ENCODE measurements at places on chromosomes 5 and 9.

DNA sequence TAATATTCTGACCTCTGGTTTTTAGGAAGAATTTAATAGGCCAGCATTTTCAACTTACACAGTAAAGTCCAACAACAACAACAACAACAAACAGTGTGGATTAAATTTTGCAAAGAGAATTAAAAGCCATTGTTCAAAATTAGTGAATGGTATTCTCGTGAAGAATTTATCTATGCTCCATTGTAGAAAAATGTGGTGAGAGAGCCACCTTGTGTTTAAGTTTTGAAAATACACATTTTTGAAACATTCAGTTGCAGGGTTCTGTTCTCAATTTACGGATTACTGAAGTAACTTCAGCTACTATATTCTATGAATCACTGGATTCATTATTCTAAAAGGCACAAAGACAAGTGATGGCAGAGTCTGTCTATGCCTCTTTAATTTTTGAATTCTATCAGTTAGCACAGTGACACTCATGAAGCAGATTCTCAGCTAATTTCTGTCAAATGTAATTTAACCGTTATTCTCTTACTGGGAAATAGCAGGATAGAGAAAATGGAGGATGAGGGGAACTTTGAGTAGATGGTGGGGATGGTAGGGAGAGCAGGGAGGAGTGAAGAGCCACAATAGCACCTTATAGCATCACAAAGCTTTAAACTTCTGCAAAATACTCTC lies 11.0 kb downstream of the CCDC152 start:
- DNase-seq, result peak; percentile 27

- no peak for DNase-seq
Observed at GRCh38 chr5:56154732-56155484, 78.2 kb downstream of the ANKRD55 start.

DNA sequence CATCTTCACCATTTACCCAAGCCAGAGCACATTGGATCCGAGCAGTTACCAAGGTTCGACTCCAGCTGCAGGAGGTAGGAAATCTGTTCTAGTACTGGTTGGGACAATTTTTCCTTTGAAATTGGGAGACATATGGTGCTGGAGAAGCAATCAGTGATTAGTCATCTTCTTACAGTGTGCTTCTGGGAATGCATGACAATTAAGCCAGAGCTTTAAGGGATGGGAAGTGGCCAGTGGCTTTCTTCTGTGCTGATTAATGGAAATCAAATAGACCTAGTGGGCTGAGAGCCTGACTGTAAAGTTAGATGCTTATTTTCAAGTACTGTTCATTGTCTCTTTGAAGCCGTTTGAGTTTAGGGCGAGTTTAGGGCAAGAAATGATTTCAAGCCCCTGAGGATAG lies 152.1 kb downstream of the UNC13B start:
- no peak for DNase-seq

GRCh38 chr5:66704790-66705425 lies 108.7 kb downstream of the MAST4 start:
- DNase-seq, result no peak

DNA sequence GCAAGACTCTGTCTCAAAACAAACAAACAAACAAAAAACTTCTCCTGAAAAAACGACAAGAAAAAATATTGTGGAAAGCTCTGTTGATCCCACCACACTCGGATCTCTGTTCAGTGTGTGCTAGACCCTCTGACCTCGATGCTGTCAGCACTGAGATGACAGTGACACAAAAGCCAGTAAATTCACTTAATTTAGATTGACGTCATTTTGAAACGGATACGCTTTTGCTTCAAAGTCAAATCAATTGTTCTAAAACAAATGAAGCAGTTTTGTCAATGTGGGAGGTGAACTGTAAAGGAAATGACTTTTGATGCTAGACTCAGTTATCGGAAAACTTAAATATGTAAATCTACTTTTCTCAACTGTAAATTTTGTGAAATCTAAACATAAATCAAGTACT lies 26.6 kb downstream of the CCT5 start:
- no peak for DNase-seq

GRCh38 chr5:39413771-39414170 lies 11.0 kb downstream of the DAB2 start:
- DNase-seq, result no peak

DNA sequence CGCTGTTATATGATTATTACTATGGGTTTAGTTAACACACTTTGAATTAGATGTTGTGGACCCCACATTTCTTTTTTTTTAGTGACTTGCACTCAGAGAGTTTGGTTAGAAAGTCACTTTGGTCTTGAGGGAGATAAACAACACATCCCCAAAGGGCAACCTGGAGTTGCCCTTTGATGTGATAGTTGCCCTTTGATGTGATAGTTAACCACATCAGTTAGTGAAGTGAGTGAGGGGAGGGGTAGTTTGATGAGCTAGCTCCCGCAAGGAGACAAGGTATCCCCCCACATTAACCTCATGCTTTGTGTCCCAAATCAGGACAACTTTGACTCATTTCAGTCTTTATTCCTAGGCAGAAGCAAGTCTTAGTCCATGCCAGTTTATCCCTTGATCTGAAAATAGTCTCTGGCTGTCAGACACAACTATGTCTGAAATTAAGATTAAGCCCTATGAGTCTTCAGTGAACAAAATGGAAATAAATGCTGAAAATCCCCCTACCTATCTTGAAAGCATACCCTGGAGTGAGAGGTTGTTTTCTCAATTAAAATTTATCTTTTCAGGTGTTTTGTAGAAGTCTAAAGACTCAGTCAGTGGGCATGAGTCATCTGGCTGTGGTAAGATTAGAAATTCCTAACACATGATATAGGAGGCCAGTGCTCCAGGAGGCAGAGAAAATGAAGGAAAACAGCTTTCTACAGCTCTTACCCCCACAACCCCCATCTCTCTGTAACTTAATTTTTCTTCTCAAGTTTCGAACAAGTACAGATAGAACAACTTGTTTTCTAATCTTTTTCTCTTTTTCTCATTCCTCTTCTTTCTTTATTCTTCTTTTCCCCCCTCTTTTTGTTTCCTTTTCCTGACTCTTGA lies 208.9 kb upstream of the DMRTA1 start:
- DNase-seq, result no peak

DNA sequence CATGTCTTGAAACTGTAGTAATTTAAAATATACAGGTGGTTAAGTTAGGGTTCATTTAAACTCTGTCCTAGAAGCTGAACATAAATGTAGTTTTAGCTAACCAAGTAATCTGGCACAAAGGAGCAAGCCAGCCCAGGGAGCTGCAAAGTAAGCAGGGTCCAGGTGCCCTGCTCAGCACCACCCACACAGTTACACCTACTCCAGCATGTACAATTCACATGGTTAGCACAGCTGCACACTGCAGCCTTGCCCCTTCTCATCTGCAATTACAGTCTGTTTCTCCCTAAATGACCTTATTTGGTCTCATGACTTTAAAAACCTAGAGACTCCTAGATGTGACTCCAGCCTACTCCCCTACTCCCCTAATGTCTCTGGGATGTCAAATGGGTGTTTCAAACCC lies 128.4 kb downstream of the EPB41L4A start:
- no peak for DNase-seq

- DNase-seq, result no peak
Observed at GRCh38 chr5:121853850-121854249, 2.2 kb downstream of the FTMT start.

GRCh38 chr9:112866662-112867274 lies 23.9 kb downstream of the SLC46A2 start:
- no peak for DNase-seq

DNA sequence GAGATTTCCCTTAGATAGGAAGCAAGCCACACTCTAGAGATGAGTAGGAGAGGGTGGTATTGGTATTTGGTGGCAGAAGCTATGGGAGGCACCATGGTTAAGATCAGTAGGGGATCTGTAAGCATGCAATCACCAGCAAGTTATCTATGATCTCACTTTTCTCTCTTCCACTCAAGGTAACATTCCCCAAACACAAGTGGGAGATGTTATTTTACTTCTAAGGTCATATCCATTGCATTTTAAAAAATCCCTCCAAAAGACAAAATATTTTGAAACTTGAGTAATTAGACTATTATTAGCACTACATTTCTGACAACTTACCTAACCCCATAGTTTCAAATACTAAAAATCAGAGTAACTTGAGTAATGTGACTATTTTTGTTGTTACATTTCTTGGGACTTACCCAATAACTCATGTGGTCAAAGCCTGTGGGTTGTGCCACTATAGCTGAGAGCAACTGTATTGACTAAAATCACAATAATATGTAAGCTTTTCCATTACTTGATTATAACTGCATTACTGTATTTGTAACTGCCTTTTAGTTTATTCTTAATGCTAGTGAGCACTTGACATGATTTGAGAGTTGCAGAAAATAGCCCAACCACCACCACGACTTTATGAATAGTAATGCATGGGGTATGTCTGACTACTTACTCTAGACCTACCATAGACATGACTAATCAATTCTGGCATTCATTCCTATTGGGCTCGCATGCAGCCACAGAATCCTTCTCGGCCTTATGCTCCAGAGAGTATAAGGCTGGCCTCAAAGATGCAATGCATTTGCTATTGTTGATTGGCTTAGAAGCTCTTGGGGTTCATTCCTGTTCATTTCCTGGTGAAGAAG lies 264.7 kb downstream of the TRIM32 start:
- no peak for DNase-seq

GRCh38 chr5:162721125-162721524 lies 653.6 kb downstream of the GABRG2 start:
- DNase-seq, result no peak

- DNase-seq, result no peak
Observed at GRCh38 chr9:137325124-137325523, 23.1 kb upstream of the NRARP start.

GRCh38 chr5:10756549-10756948 lies 4.5 kb downstream of the DAP start:
- no peak for DNase-seq

- no peak for DNase-seq
Observed at GRCh38 chr5:66558560-66558959, 37.6 kb upstream of the MAST4 start.

DNA sequence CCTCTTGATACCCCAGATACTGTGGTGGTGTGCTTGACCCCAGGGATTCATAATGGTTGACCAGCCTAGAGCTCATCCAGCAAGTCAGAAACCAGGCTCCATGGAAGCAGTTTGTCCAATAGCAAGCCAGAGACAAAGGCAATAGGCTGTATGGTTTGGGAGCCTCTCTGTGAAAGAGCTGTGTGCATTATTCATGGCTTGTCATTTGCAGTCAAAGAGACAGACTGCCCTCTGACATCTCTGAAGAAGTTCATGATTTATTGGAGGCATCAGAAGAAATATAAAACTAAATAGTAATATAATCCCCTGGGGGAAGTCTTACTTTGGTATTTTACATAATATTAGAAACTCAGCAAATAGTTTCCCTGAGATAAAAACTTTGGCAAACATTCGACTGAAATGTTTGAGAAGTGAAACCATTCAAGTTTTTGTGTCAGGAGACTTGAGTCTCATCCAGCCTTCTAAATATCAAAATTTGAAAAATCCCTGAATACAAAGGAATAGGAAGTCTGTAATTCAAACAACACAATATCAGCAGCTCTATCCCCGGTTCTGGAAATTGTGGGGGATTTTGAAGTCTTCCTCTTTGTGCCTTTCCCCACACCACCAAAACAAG lies 250.3 kb downstream of the ZSWIM6 start:
- DNase-seq, result no peak

GRCh38 chr5:180898621-180899246 lies at the start of gene BTNL8:
BTNL8 (plus strand) TSS chr5:180899159; CDS start chr5:180899311, 152 bp downstream.
- DNase-seq, result no peak

Data from retina (tissue), 1 donor.